ENCODE measurements at places on chromosomes 4 and X.

- DNase-seq = no peak
Measured at GRCh38 chr4:108044951-108045686, 55.4 kb downstream of the HADH start.

DNA sequence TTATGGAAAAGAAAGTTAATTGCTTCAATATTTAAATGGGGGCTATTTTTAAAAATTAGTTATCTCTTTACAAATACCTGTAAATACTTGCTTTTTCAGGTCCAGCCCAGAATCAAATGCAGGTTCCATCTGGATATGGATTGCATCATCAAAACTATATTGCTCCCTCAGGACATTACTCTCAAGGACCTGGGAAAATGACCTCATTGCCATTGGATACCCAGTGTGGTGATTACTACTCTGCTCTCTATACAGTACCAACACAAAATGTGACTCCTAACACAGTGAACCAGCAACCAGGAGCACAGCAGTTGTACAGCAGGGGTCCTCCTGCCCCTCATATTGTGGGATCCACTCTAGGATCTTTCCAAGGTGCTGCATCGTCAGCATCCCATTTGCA, 29.2 kb downstream of the SEC24B start:
- no peak for DNase-seq

GRCh38 chr4:83208371-83209365, 75.9 kb downstream of the COQ2 start:
- no peak for DNase-seq

- no peak for DNase-seq
Measured at GRCh38 chr4:8846046-8846720, 25.5 kb downstream of the HMX1 start.

DNA sequence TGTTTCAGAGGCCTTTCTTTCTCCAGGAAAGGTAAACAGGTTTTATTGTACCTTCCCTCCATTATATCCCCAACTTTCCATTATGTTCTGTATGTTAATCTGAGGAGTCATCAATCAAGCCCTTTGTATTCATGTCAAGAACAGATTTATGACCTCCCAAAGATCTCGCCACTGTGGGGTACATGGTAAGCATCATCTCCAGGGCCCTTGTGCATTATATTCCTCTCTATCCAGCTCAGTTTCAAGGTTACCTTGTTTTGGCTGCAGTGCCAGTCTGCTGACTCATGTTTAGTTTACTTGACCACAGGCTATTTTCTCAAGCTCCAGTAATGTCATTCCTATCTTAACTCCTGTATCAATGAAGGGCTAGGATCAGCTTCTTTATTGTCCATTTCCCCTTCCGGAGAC, 125.1 kb upstream of the FRMPD4 start:
- no peak for DNase-seq

GRCh38 chr4:155960522-155960921, 6.9 kb upstream of the CTSO start:
- no peak for DNase-seq

DNA sequence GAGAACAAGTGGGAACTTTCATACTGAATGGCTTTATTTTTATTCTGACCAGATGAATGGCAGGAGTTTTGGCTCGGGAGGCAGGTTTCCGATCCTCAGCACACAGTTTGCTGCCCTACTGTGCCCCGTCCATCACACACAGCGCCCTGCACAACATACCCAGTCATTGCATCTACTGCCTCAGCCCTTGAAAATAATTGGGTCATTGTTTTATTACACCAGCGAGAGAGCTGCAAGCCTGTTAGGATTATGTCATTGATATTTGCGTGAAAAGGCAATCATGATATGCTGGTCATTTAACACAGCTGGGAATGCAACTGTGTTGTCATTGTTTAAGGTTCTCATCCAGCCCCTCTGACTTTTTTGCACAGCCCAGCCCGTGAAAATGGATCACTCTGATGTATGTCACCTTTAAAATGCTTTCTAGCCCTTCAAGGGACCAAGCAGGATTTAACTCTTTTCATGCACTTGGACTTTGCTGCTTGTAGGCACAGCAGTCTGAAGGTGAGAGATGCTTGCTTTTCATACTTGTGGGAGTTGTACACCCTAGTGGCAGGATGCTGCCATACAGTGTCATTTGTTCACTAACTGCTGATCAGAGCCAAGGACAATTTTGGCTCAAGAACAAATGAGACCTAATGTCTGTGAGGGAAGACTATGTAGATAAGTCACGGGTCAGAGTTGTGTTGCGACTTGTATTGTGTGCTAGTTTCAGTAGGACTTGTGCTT, 62.3 kb downstream of the RTL9 start:
- no peak for DNase-seq

- DNase-seq = no peak
Measured at GRCh38 chr4:185437809-185438208, 12.0 kb upstream of the UFSP2 start.

DNA sequence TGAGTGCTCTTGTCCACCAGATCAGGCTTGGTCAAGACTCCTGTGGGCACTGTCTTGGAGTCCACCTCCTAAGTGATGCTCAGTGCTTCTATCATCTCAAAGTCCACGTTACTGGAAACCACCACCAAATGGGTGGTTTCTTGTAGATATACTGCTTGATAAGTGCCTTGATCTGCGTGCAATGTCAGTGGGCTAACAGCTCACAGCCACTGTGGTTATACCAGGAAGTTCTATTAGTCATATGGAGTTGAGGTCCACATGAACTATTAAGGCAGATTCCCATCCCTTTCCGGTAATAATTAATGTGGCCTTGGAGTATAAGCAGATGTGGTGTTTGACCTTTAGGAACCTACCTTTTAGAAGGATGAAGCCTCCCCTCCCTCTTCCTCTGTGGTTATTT, 161.9 kb downstream of the ZNF518B start:
- no peak for DNase-seq
